Activated T-helper 17 cell treated with anti-CD3 and anti-CD28 coated beads, Interleukin-2, amount 50 U/mL, for 72 hours (primary cell): ENCODE measurements at places on chromosomes 1 and 21.

DNA sequence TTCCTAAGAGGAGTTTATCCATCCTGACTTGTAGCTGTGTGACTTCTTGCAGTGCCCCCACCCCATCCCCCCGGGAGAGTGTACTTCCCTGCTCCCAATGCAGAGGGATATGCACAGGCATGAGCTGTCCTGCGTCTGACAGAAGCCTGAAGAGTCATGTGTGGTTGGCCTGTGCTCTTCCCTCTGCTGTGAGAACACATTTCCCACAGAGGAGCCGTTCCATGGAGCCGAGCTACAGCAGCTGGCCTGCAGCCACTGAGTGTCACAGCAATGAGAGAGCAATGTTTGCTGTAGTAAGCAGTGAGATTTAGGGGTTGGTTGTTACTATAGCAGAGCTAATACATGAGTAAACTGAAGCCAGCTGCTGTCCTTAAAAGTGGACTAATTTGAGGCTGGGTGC is 22.0 kb downstream of the PARS2 start:
- H3K4me1 ChIP-seq, result no peaks in the 10 kb centered on the region
- H3K27me3 ChIP-seq, result no peaks in the 10 kb centered on the region
- H3K4me3 ChIP-seq, result no peak overlapping the region

DNA sequence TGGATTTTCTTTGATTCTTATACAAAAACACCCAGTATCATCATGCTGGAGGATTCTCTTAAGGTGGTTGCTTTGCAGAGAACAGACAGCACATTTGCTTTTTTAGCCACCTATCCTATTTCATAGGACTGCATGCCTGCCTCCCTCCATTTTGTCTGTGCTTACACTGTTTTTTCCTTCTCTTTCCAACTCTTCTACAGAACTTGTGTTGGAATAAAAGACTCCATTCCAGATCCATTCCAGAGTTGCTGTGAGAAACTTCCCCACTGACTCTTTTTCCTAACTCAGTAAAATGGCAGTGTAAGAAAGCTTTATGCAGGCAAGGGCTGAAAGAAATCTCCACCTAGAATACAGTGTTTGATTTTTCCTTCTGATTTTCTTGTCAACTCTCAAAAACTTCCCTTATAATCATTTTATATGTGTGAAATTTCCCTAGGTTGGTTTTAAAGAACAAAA is 5.2 kb upstream of the ARID1A start:
- no peak overlapping the region for H3K4me3 ChIP-seq
- peaks cover 15% of the 10 kb centered on the region for H3K4me1 ChIP-seq

GRCh38 chr21:31943561-31943960 is 70.7 kb downstream of the HUNK start:
- no peak overlapping the region for H3K27ac ChIP-seq
- no peaks in the 10 kb centered on the region for H3K4me1 ChIP-seq
- H3K36me3 ChIP-seq, result no peaks in the 10 kb centered on the region
- peaks cover 4% of the 10 kb centered on the region for H3K27me3 ChIP-seq
- ATAC-seq, result no peak
- no peak overlapping the region for H3K4me3 ChIP-seq

- H3K4me3 ChIP-seq, result no peak overlapping the region
- no peak overlapping the region for H3K27ac ChIP-seq
- H3K36me3 ChIP-seq, result peaks cover 49% of the 10 kb centered on the region
- ATAC-seq, result no peak
- H3K27me3 ChIP-seq, result no peaks in the 10 kb centered on the region
- no peaks in the 10 kb centered on the region for H3K4me1 ChIP-seq
These were observed 27.8 kb downstream of the AGMAT start for GRCh38 chr1:15557008-15557407.

GRCh38 chr1:218459450-218459849 is 114.3 kb downstream of the TGFB2 start:
- peaks cover 14% of the 10 kb centered on the region for H3K27me3 ChIP-seq
- ATAC-seq, result no peak
- no peak overlapping the region for H3K4me3 ChIP-seq
- H3K36me3 ChIP-seq, result no peaks in the 10 kb centered on the region
- no peak overlapping the region for H3K27ac ChIP-seq

- no peaks in the 10 kb centered on the region for H3K36me3 ChIP-seq
- H3K27me3 ChIP-seq, result peaks cover 6% of the 10 kb centered on the region
These were observed 24.4 kb downstream of the ZNF697 start for GRCh38 chr1:119623678-119624077.

- H3K36me3 ChIP-seq, result peaks cover 95% of the 10 kb centered on the region
- H3K27ac ChIP-seq, result no peak overlapping the region
- peaks cover 67% of the 10 kb centered on the region for H3K4me1 ChIP-seq
- ATAC-seq, result no peak
- no peaks in the 10 kb centered on the region for H3K27me3 ChIP-seq
These were observed 67.2 kb downstream of the CD46 start for GRCh38 chr1:207818971-207819451.

GRCh38 chr1:173294843-173295242 is 87.7 kb upstream of the TNFSF4 start:
- no peaks in the 10 kb centered on the region for H3K36me3 ChIP-seq
- no peak overlapping the region for H3K27ac ChIP-seq
- no peak for ATAC-seq
- peaks cover 10% of the 10 kb centered on the region for H3K4me1 ChIP-seq
- H3K4me3 ChIP-seq, result no peak overlapping the region
- no peaks in the 10 kb centered on the region for H3K27me3 ChIP-seq

DNA sequence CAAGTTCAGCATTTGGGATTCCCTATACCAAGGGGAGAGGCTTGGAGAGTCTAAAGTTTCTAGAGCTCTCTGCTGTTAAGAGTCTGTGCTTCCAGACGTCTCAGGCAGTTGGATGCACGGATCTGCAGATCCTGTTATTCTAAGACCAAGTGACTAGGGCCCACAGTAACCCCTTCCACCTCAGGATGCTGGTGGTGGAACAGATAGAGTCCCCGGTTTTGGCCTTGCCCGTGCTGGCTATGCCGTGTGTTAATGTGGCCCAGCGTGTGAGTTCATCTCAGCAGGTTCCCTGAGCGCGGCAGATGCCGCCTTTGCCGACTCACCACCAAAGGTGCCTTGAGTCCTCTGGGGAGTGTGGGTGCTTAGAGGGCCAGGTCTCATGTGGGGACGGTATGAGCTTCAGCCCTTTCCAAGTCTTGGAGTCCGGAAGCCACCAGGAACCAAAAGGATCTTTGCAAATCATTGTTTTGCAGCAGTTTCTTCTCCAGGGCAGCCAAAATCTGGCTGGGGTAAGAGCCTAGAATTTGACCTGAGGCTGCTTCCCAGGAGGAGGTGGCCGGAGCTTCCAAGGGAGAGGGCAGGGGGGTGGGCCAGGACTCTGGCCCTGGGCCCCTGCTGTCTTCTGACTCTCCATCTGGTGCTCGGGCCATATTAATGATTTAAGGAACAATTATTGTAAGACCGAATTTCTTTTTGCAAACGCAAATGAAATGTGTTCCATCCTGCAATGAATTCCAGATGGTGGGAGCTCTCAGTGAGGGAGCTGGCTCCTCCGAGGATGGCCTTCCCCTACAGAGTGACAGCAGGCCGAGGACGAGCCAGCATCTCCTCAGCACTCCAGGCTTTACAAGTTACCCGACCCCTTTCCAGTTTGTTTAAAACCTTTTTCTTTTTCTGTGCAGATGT is 205.7 kb downstream of the FOXD2 start:
- H3K27me3 ChIP-seq, result peaks cover 26% of the 10 kb centered on the region
- H3K4me1 ChIP-seq, result no peaks in the 10 kb centered on the region
- no peak overlapping the region for H3K27ac ChIP-seq
- H3K4me3 ChIP-seq, result no peak overlapping the region
- no peak for ATAC-seq

DNA sequence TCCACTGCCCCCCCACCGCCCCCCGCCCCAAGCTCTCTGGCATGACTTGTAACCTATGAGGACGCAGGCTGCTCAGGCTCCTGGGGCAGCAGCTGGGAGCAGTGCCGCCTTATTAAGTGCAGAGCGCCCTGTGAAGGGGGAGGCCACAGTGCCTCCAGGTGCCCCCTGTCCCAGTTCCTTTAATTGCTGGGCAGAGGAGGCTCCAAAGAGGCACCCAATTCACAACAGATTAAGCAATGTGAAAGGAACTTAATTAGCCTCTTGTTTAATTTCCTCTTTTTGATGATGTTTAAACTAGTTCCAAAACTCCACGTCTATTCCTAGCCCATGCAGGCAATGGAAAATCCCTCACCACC is 3.0 kb downstream of the RXFP4 start:
- no peak for ATAC-seq
- H3K27ac ChIP-seq, result peak overlapping the region; percentile 86
- H3K4me1 ChIP-seq, result peaks cover 38% of the 10 kb centered on the region
- H3K36me3 ChIP-seq, result peaks cover 42% of the 10 kb centered on the region
- no peaks in the 10 kb centered on the region for H3K27me3 ChIP-seq
- H3K4me3 ChIP-seq, result peak overlapping the region; percentile 40

- no peaks in the 10 kb centered on the region for H3K4me1 ChIP-seq
- H3K27ac ChIP-seq, result no peak overlapping the region
- peaks cover 16% of the 10 kb centered on the region for H3K36me3 ChIP-seq
- H3K4me3 ChIP-seq, result no peak overlapping the region
- ATAC-seq, result no peak
These were observed 18.2 kb upstream of the CCDC27 start for GRCh38 chr1:3733883-3734589.

- H3K27ac ChIP-seq, result no peak overlapping the region
- no peak for ATAC-seq
- H3K36me3 ChIP-seq, result no peaks in the 10 kb centered on the region
- H3K4me1 ChIP-seq, result no peaks in the 10 kb centered on the region
These were observed 107.8 kb downstream of the SIK1 start for GRCh38 chr21:43318841-43319781.

- peaks cover 3% of the 10 kb centered on the region for H3K27me3 ChIP-seq
- no peaks in the 10 kb centered on the region for H3K36me3 ChIP-seq
- no peaks in the 10 kb centered on the region for H3K4me1 ChIP-seq
- no peak for ATAC-seq
These were observed 209.6 kb upstream of the JUN start for GRCh38 chr1:58993403-58993802.

- H3K27me3 ChIP-seq, result no peaks in the 10 kb centered on the region
- peaks cover 11% of the 10 kb centered on the region for H3K4me1 ChIP-seq
- H3K4me3 ChIP-seq, result peak overlapping the region; percentile 97
These were observed 7.1 kb downstream of the ZC3H12A start for GRCh38 chr1:37481289-37482003.

GRCh38 chr21:46191686-46192575 is 7.7 kb upstream of the SPATC1L start:
- H3K27me3 ChIP-seq, result no peaks in the 10 kb centered on the region
- no peak for ATAC-seq
- no peak overlapping the region for H3K4me3 ChIP-seq
- no peak overlapping the region for H3K27ac ChIP-seq
- H3K4me1 ChIP-seq, result no peaks in the 10 kb centered on the region
- peaks cover 19% of the 10 kb centered on the region for H3K36me3 ChIP-seq

GRCh38 chr1:208668991-208669390 is 424.8 kb upstream of the PLXNA2 start:
- ATAC-seq, result no peak
- H3K36me3 ChIP-seq, result no peaks in the 10 kb centered on the region
- H3K4me3 ChIP-seq, result no peak overlapping the region
- H3K27ac ChIP-seq, result no peak overlapping the region
- H3K4me1 ChIP-seq, result no peaks in the 10 kb centered on the region

- H3K36me3 ChIP-seq, result peaks cover 6% of the 10 kb centered on the region
- H3K4me1 ChIP-seq, result no peaks in the 10 kb centered on the region
- H3K27me3 ChIP-seq, result no peaks in the 10 kb centered on the region
- no peak for ATAC-seq
These were observed 561.2 kb upstream of the B3GALT2 start for GRCh38 chr1:193747579-193747978.

DNA sequence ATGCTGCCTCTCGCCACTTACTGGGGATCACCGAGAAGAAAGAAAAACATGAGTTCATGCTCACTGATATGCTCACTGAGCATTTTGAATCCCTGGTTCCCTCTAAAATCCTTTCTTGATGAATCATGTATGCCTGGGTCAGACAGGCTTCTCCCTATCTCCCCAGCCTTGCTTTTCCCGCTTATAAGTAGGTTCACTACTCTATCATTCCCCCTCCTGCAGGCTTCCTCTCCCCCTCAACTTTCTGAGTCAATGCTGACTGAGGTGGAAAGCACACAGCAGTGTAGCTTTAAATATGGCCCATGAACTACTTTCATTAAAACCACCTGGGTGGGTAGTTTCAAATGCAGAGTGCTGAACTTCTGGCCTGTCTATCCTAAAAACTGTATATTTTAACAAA is 41.7 kb downstream of the FMO4 start:
- H3K4me1 ChIP-seq, result no peaks in the 10 kb centered on the region
- no peak for ATAC-seq

GRCh38 chr1:178576841-178577240 is 63.9 kb downstream of the TEX35 start:
- H3K4me1 ChIP-seq, result no peaks in the 10 kb centered on the region
- no peaks in the 10 kb centered on the region for H3K36me3 ChIP-seq
- H3K27me3 ChIP-seq, result peaks cover 10% of the 10 kb centered on the region
- no peak overlapping the region for H3K27ac ChIP-seq
- no peak for ATAC-seq
- no peak overlapping the region for H3K4me3 ChIP-seq

GRCh38 chr1:57839526-57839925 is 415.7 kb upstream of the DAB1 start:
- peaks cover 13% of the 10 kb centered on the region for H3K27me3 ChIP-seq
- no peak overlapping the region for H3K4me3 ChIP-seq
- ATAC-seq, result no peak

DNA sequence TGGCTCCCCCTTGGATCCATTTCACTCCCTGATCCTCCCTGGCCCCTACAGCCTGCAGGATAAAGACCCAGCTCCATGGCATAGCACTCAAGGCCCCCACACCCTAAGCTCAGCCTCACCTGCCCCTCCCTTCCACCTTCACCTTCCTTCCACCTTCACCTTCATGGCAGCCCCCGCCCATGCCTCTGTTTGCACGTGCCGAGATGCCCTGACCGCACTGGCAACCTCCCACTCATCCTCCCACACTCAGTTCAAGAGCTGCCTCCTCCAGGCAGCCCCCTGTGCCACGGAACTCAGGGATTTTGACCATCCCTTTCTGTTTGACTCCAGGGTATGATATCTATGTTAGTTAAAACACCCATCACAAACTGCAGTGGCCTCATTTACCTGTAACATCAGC is 109.8 kb downstream of the RAVER2 start:
- H3K4me1 ChIP-seq, result peaks cover 8% of the 10 kb centered on the region
- no peak for ATAC-seq
- peak overlapping the region; percentile 77 for H3K27ac ChIP-seq
- H3K36me3 ChIP-seq, result peaks cover 99% of the 10 kb centered on the region

GRCh38 chr1:95582746-95583145 is 348.7 kb downstream of the RWDD3 start:
- no peak overlapping the region for H3K27ac ChIP-seq
- no peak overlapping the region for H3K4me3 ChIP-seq
- no peaks in the 10 kb centered on the region for H3K36me3 ChIP-seq
- no peaks in the 10 kb centered on the region for H3K4me1 ChIP-seq

- H3K4me3 ChIP-seq, result no peak overlapping the region
- H3K36me3 ChIP-seq, result peaks cover 6% of the 10 kb centered on the region
- H3K4me1 ChIP-seq, result peaks cover 5% of the 10 kb centered on the region
- no peak for ATAC-seq
These were observed 36.9 kb downstream of the ATP1B1 start for GRCh38 chr1:169143346-169143745.

GRCh38 chr1:43147625-43148327 is 24.3 kb downstream of the EBNA1BP2 start:
- no peak overlapping the region for H3K27ac ChIP-seq
- peaks cover 66% of the 10 kb centered on the region for H3K27me3 ChIP-seq
- H3K4me1 ChIP-seq, result no peaks in the 10 kb centered on the region
- ATAC-seq, result no peak
- H3K4me3 ChIP-seq, result no peak overlapping the region

- H3K27ac ChIP-seq, result no peak overlapping the region
- H3K27me3 ChIP-seq, result peaks cover under 1% of the 10 kb centered on the region
- H3K4me1 ChIP-seq, result no peaks in the 10 kb centered on the region
These were observed 22.1 kb downstream of the GRHL3 start for GRCh38 chr1:24341260-24341659.

GRCh38 chr21:38645282-38645681 is 147.0 kb upstream of the ERG start:
- H3K4me3 ChIP-seq, result no peak overlapping the region
- H3K27me3 ChIP-seq, result peaks cover 50% of the 10 kb centered on the region
- ATAC-seq, result no peak
- H3K4me1 ChIP-seq, result peaks cover 5% of the 10 kb centered on the region
